ENCODE measurements at places on chromosomes 5 and 9.

GRCh38 chr5:4676934-4677333 is 463.2 kb upstream of the ADAMTS16 start:
- DNase-seq = no peak

DNA sequence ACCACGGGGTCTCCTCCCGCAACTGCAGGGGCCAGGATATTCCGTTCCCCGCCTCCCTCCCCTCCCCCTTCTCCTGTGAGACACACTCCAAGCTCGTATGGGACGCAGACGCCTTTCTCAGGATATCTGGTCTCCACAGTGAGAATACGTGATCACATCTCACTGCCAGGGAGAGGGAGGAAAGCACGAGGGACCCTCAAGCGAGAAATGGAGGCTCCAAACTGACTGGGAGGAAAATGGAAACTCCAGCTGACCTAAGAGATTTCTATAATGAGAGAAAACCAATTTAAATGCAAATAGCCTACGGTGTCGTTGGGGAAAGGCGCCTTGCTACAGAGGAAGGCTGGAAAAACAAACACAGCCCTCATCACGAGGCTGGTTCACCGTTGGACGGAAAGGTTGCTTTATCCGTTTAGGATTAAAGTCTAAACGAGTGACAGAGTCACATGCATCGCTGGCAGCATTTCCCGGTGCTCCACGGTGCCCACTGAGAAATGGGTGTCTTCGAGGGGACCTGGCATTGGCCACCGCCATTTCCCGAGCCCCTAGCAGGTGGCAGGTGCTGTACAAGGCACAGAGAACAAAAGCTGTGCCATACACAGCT is 116.9 kb upstream of the CPEB4 start:
- DNase-seq = no peak

DNA sequence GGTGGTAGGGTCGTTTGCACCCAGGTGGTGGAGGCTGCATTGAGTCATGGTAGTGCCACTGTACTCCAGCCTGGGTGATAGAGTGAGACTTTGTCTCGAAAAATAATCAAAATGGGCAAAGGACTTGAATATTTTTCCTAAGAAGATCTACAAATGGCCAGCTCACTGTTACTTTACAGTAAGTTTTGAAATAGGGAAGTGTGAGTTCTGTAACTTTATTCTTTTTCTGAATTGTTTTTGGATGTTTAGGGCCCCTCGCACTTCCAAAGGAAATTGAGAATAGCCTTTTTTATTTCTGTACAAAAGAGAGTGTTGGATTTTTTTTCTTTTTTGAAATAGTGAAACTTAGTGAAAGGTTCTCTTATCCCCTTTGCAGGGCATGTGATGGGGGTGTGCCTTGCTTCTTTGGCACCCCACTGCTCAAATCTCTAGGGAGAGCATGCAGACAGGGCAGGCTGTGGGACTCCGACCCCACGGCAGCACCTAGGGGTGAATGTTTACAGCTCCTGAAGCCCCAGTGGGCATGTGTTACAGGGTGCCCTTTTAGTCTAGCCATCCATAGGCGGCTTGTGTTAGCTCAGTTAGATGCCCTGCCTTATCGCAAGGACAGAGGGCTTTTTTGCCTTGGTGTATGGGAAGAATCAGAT is 33.3 kb downstream of the GPBP1 start:
- no peak for DNase-seq

DNA sequence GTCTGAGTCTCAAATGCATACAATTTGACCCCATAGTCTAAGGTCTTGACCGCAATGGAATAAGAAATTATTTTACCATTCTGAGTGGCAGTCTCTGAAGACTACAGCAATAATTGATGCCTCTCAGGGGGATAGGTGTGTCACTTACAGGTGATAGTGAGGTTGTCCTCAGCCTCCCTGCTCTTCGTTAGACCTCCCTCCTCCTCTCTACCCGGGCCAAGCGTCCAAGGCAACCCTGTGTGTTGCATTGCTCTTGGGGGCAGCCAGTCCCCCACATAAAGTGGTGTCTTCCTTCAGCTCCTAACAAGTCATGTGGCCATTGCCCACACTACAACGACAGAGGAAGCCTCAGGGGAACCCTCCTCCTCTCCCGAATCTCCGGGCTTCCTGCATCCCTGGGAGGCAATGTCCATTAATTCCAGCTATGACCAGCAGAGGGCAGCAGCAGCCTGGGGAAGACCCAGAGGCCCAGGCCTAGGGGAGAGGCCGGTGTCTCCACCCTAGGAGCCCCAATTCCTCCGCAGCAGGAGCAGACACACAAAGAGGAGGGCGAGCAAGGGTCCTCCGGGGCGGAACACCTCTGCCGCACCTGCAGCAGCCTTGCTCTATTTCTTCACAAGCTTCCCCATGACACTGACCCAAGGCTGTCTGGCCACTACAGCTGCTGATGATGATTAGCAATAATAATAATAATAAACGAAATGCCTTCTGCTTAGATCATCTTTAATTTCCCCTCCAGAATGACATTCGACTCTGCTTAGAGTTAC is 134.8 kb downstream of the KCNIP1 start:
- DNase-seq = peak; percentile 32

DNA sequence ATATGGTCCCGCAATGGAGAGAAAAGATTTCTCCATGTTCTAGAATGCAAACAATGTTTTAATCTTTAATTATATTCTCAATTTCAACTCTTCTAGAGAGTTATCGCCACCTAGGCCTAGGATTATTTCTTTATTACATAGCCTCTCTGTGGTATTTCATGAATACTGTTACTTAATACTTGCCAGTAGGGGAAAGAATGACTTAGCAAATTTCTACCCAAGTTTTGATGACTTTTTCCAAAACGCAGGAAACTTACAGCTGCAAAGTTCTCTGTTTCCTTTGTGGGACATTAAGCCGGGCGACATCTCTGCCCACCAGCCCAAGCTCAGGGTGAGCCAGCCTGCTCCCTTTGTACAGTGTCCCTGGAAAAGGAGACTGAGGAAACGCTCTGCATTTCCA is 73.8 kb downstream of the MED27 start:
- no peak for DNase-seq

- peak; percentile 14 for DNase-seq
Measured at GRCh38 chr5:57302164-57302563, 128.3 kb downstream of the GPBP1 start.

GRCh38 chr5:146032911-146033310 is 72.5 kb downstream of the PLAC8L1 start:
- no peak for DNase-seq

DNA sequence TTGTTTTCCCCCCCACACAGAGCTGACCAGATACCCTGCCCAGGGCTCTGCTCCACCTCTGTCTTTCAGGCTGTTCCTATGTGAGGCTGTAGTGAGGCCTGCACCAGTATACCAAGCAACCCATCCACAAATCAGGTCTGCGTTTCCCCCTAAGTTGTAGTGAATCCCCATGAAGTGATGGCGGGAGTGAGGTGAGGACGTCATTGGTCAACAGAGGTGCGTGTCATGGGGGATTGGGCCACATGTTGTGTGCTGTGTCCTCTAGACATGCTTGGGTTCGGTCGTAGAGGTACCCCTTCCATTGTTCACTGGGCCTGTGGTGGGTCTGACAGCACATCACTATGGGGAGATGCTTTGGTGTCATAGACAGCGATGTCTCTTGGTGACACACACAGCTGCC is 184.6 kb downstream of the CACNA1B start:
- no peak for DNase-seq
